Activated T-helper 2 cell treated with anti-CD3 and anti-CD28 coated beads, Interferon-gamma antibody, Interleukin-2, Interleukin-4, amounts not matched to agents 10 μg/mL and 5 μg/mL and 100 μg/mL, durations not matched to agents 14 hours and 24 hours and 36 hours (primary cell): ENCODE measurements at places on chromosomes 2 and 18. TPM values are rescaled to one million over a fixed set of nuclear protein-coding genes. Genes with fewer than 3 reads are reported as not detected.

- DNase-seq = no peak
Observed at GRCh38 chr2:202941771-202942170, 29.7 kb downstream of the CARF start.

The CHRNA1 gene
- not detected in 2 replicates for total RNA-seq

GRCh38 chr2:37454851-37455762 lies 110.7 kb downstream of the QPCT start:
- no peak for DNase-seq

DNA sequence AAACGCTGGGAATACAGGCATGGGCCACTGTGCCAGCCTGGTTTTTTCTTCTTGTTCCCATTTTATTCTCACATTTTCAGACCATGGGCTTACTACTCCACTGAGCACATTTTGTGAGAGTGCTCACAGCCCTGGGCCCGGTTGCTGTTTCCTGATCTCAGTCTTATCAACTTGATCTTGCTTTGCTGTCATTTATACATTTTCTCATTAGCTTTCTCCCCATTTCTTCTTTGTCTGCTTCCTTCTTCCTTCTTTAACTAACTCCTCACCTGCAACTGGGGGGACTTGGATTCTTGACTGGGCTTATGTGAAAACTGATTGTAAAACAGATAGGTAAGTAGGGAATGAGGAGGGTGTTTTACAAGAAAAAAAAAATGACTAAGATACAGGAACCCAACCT lies 117.3 kb downstream of the PLB1 start:
- no peak for DNase-seq

GRCh38 chr2:104092886-104093285 lies 761.0 kb upstream of the POU3F3 start:
- no peak for DNase-seq

The TRIB2 gene
- total RNA-seq = 3.9 TPM in 2 replicates

The CCDC74A gene
- 2.8 and 3.3 TPM in 2 replicates for total RNA-seq

DNA sequence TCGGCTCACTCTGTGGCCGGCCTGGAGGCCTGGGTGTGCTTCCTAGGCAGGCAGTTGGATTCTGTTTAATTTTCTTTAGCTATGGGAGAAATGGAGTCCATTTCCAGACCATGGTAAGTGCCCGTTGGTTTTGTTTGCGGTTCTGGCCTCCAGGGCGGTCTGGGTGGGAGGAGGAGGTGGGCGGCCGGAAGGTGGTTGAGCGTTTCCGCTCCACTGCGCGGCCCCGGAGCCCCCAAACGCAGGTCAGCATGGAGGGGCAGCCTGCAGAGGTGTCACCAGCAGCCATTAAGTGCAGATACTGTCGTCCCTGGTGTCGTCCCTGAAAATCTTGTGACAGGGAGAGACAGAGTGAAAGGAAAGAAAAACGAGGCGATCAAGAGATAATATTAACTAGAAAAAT lies 303.9 kb downstream of the GBX2 start:
- no peak for DNase-seq

The CXCR2 gene
- 0.09 TPM in 1 of 2 replicates, not detected in the other for total RNA-seq

- DNase-seq = no peak
Observed at GRCh38 chr2:45626387-45627221, 15.5 kb upstream of the SRBD1 start.

- no peak for DNase-seq
Observed at GRCh38 chr18:23203891-23204432, 68.7 kb downstream of the CABLES1 start.

- no peak for DNase-seq
Observed at GRCh38 chr2:119216994-119217393, 6.6 kb upstream of the STEAP3 start.

The PIKFYVE gene
- total RNA-seq = 30.3 and 34.1 TPM in 2 replicates
